ENCODE measurements at places on chromosomes 7 and 10.

DNA sequence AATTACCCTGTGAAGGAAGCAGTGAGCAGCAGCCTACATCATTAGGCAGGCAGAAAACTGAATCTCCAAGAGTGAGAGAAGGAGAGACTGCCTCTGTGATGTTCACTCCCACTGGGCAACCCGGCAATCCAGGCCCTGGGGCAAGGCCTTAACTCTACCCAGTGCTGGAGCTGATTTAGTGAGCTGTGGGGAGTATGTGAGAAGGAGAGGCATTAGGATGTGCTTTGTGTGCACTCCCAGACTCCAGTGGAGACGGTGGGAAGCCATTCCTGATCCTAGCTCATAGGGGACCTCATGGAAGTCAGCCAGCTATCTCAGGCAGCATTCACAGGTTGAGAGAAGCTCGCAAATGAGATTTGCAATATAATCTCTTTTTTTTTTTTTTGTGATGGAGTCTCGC lies 41.1 kb upstream of the CDK13 start:
- DNase-seq, result no peak

DNA sequence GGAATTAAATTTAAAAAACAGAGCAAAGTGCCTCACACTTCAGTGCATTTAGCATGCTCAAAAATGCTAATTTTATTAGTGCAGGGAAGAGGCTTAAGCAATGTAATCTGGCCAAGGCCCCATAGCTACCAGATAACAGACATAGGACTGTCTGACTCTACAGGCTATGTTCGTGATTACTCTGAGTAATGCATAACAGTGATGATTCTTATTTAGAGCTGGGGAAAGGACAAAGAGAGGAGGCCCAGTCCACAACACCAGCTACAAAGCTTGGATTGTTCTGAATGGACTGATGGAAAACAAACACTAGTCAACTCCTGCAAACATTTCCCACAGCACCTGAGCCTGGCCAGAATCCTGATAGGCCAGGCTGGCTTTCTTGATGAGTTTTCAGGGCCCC lies 8.4 kb upstream of the CH25H start:
- no peak for DNase-seq

GRCh38 chr10:68212721-68213352 lies 19.1 kb downstream of the ATOH7 start:
- no peak for DNase-seq

GRCh38 chr7:6218329-6218728 lies 54.1 kb downstream of the CYTH3 start:
- DNase-seq, result no peak

- DNase-seq, result no peak
These were observed 208.2 kb upstream of the PRPS1L1 start for GRCh38 chr7:18235819-18236218.

GRCh38 chr10:71840177-71840957 lies 10.7 kb downstream of the PSAP start:
- no peak for DNase-seq

DNA sequence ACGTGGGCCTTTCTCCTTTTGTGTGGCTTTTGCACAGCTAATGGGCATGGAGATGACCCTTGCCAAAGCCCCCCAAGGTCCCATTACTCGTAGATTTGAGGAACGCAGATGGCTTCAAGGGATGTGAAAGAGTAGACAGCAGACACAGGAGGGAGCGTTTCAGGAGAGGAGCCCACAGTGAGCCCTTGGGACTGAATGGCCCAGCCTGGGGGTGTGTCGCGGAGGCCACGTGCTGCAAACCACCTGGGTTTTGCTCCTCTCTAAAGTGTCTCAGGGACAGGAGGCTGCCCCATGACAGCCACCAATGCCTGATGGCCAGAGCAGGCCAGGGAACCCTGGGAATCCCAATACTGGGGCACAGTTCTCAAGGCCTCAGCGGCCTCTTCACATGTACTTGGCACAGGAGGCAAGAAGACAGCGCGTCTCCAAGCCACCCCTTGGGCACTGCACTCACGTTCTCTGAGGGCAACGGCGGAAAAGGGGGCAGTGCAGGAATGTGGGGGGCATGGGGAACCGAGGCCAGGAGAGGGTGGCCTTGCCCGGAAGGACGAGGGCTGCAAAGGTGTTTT lies 185.2 kb downstream of the WDR37 start:
- DNase-seq, result no peak

DNA sequence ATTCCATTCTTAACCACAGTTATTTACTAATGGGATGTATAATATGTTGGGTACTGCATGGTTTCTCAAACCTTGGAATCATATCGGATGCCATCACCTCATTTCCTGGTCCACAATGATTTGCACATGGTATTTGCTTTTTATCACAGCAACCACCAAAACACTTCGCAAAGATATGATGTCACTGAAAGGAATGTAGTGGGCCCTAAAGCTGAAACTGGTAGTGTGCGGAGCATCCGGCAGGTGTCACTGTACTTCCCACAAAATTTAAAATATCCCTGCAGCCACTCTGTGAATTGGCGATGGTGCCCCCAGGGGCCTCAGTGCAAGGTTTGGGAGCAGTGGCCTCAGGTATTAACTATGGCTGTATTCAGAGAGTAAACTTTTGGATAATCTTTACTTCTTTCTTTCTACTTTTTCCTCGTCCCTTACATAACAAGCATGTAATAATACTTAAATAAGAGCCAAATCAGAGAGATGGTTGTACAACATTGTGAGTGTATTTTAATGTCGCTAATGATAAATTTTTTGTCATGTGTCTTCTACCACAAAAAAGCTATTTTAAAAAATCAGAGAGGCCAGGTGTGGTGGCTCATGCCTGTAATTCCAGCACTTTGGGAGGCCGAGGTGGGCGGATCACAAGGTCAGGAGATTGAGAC lies 66.2 kb downstream of the FAM241B start:
- no peak for DNase-seq

DNA sequence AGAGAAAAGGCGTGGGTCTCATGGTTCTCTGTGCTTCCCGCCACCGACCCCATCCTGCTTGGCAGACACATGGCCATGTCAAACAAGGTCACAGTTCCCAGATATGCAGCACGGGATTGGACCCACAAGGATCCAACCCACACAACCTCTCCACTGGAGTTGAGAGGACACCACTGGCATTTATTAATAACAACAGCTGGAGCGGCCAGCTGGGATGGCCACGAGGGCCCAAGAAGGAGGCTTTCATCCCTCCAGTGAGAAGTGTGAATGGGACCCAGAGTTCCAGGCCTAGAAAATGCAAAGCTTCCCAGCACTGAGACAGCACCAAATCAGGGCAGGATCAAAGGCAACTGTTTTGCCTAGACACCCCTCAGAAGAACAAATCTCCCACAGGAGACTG lies 31.5 kb downstream of the FGFR2 start:
- DNase-seq, result no peak

DNA sequence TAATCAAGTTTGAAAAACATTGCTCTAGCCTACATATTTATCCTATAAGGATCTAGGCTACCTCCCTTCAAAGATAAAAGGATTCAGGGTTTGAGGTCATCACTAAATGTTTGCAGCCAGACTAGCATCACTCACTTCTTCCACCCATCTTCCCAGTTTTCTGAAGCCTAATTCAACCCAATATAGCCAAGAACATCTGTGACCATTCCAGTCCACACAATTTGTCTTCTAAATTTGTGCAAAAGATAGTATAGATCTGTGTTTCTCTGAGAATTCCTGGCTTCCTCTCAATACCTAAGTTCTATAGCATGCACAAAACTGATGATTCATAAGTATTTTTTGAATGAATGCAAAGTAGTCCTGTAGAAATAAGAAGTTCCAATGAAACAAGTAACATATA lies 103.0 kb upstream of the CDK1 start:
- no peak for DNase-seq
